ENCODE measurements at places on chromosomes 6 and 20. TPM values are rescaled to one million over a fixed set of nuclear protein-coding genes. Genes with fewer than 3 reads are reported as not detected.

The TMEM217 gene
- 0.65 TPM for total RNA-seq

The PPP1R3G gene
- 1.3 TPM for total RNA-seq

The SLC17A3 gene
- not detected for total RNA-seq

The FRS3 gene
- 1.9 TPM for total RNA-seq

The OTOR gene
- total RNA-seq, result not detected

Measured in cardiac atrium fibroblast (primary cell).